Stimulated activated CD8-positive, alpha-beta memory T cell treated with anti-CD3 and anti-CD28 coated beads, Interleukin-7, amount 100 ng/mL, for 4 hours (primary cell): ENCODE measurements at places on chromosomes 6 and 20.

DNA sequence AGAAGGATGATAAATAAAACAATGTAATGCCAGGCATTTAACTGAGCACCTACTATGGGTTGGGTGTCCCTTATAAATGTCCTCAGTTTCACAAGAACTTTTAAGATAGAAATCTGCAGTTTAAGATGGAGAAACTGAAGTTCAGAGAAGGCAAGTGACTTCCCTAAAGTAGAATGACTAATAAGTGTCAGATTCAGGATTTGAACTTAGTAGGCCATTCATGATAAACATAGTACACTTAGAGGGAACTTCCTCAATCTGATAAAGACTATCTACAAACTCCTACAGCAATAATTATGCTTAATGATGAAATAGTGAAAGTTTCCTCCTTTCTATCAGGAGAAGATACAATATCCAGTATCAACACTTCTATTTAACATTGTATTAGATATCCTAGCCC is 43.9 kb downstream of the NCR2 start:
- DNase-seq, result no peak

GRCh38 chr6:73666393-73666792 is 12.6 kb upstream of the SLC17A5 start:
- no peak for DNase-seq

DNA sequence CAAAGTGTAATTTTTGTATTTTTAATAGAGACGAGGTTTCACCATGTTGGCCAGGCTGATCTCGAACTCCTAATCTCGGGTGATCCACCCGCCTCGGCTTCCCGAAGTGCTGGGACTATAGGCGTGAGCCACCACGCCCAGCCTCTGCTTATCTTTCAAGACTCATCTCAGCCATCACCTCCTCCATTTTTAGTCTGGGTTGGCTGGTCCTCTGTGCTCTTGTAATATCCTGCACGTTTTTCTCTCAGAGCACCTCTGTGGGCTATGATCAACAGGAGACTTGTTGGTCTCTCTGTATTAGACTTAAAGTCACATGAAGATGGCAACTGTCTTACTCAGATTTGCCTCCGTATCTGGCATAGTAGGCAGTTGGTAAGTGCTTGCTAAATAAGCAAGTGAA is 7.6 kb downstream of the NOTCH4 start:
- DNase-seq, result no peak

GRCh38 chr6:97029056-97029455 is 104.5 kb downstream of the KLHL32 start:
- DNase-seq, result no peak

GRCh38 chr6:53524455-53524815 is 20.5 kb downstream of the GCLC start:
- no peak for DNase-seq

DNA sequence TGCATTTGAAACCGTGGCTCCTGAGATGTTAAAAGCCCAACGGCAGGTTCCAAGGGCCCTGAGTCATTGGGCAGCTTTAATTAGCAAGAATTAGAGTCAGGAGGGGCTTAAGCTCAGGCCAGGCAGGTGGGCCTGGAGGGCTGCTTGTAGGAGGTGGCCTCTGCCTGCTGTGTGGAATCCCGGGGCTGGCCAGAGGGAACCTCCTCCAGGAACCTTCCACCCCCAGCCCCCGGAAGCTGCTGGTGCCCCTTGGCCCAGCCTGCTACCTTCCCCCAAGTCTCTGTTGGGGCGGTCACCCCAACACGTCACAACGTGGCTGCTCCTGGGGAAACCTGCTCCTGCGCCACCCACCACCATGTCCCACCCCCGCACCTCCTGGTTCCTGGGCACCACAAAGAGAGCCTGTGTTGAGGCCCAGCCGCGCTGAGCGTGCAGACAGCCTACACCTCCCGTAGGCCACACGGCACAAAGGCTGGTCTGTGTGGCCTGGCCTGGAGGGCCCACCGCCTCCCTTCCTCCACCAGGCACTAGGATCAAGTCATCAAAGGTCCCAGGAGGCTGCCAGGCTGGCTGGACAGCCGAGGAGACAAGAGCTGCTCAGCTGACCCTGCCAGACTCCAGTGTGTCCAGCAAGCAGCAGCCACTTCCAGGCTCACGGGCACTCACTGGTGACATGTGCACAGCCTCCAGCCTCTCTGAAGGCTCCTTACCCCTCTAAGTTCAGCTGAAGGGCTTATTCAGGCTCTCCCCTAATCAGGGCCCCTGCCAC is 86.3 kb downstream of the SNX5 start:
- no peak for DNase-seq

DNA sequence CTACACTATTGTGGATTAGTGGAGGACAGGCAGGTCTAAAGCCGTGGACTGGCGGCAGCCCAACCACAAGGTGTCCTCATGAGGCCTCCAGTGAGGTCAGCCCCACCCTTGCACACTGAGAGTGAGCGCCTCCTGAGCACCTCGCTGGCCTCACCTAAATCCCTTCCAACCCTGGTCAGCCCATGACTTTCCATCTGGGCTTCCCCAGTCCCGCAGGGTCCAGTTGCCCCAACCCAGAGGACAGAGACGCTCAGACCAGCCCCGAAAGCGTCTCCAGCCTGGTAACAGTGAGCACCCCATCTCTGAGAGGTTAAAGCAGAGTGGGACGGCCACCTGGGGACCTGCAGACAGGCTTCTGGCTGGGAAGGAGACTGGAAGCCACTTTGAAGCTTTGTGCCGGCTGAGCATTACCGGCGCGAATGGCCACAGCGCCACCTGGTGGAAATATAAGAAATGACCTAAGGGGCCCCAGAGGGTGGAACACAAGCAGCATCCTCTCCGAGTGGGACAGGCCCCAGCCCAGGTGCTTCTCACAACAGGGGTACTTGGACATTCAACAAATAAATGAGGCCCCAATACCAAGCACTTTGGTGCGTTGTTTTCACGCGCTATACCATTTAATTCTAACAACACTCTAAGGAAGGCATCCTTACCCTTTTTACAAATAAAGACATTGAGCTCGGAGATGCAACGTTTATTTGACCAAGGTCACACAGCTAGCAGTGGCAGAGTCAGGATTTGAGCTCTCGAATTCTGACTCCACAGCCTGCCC is 65.7 kb upstream of the TOP1 start:
- peak; percentile 53 for DNase-seq

GRCh38 chr6:3449750-3450305 is 7.0 kb downstream of the SLC22A23 start:
- DNase-seq, result no peak

GRCh38 chr6:33839399-33840047 is 35.7 kb upstream of the MLN start:
- DNase-seq, result no peak

- no peak for DNase-seq
These were observed 9.8 kb downstream of the FAM83D start for GRCh38 chr20:38935967-38936407.

DNA sequence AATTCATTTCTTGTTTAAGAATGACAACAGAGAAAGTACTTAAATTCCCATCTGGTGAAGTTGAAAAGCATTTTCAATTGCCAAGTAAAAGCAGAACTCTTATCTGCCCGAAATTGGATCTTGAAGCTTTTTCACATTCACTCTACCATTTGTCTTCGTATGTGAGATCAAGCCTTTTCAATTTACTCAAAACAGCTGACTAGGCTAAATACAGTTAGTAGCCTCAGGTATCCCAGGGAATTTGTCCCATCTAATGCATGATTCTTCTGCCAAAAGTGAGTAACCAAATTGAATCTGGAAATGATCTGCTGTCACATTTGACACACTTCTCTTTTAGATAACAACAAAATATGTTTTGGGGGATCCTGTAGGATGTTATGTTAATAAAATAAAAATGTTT is 596.8 kb upstream of the HS3ST5 start:
- DNase-seq, result no peak

- no peak for DNase-seq
These were observed 82.1 kb downstream of the ASXL1 start for GRCh38 chr20:32440069-32440757.

DNA sequence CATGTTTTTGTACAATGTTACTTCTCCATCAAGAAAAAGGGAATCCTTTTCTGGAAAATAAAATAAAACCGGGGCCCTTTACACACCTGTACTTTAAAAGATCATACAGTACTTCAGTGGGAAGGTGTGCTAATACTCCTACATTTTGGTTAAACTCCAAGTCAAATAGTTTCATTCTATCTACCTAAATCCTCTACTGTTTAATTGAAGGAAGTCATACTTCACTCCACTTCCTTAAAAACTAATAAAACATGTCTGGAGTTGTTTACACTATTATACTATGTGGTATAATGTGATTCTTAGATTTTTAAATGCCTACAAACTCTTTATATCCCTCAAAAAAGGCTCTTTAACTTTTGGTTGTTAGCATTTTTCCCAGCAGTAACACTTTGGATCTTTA is 18.6 kb upstream of the HBS1L start:
- DNase-seq, result no peak

- DNase-seq, result no peak
These were observed at the start of gene FILIP1 for GRCh38 chr6:75493400-75494064. FILIP1 (minus strand) TSS chr6:75493800; CDS start chr6:75414972, 78,828 bp downstream.

GRCh38 chr6:83169106-83169505 is 24.0 kb downstream of the PGM3 start:
- DNase-seq, result no peak

DNA sequence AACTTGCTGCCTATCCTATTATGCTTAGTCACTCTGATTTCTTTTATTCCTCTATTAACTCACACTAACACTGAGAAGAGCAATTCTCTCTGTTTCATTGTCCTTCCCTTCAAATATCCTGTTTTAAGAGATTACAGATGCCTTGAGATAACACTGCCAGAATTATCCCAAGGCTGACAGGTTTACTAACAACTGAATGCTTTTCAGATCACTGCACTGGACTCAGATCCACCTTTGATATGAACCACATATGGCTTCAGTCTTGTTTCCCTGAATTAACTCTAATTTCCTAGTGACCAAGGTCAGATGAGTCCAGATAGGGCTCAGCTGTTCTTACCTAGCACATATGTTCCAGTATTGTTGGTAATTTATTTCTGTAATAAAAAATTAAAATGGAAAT is 633.1 kb downstream of the GRIK2 start:
- no peak for DNase-seq

DNA sequence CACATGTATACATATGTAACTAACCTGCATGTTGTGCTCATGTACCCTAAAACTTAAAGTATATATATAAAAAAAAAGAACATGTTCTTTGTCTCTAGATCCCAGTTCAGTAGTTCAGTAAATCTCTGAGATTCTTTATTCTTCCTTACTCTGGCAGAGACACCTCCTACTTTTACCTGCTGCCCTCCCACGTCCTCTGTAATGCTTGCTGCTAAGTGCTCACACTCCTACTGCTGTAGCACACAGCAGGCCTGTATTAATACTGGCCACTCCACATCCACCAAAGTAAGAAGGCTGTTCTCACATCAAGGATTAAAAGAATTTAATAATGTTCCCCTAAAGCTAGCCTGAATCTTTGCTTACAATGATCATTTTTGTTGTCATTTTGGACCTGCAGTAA is 648.4 kb upstream of the EYS start:
- DNase-seq, result no peak

DNA sequence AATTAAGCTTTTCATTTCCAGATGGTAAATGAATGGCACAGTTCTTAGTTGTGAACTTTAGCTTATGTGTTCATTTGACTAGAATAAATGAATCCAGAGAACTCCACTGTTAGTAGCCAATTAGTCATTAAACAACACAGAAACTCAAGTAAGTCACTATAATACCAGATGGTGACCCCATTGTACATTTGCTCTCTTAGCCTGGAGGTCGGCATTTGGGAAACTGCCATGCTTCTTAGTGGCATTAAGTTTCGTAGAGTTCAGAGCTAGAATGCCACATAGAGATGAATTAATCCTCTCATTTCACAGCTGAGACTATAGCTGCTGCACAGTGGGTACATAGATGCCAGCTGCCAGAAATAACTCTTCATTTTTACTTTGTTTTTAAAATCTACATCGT is 10.8 kb upstream of the DTNBP1 start:
- DNase-seq, result no peak

- DNase-seq, result no peak
These were observed 57.3 kb downstream of the SULF2 start for GRCh38 chr20:47727909-47728361.

DNA sequence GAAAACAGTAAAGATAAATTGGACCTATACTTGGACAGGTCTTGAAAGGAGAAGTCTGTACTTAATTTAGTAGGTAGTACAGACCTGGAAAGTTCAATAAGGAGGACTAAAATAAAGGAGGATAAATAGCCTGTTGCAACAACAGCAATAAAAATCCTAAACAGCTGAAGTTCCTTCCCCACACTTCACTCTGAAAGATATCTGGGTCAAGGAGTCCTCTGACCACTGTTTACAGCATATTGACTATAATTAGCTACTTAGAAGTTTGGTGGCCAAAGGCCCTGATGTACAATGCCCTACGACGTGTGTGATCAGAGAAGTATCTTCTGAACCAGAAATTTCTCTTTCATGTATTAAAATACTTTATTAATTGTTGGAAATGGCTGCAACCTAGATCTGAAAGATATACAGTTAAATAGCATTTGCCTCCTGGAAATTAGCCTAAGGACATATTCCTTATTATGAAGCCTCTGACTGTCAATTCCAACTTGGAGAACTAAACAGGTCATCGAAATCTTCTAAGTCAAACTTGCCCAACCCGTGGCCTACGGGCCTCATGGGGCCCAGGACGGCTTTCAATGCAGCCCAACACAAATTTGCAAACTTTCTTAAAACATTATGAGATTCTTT is 82.8 kb downstream of the KIF13A start:
- no peak for DNase-seq

DNA sequence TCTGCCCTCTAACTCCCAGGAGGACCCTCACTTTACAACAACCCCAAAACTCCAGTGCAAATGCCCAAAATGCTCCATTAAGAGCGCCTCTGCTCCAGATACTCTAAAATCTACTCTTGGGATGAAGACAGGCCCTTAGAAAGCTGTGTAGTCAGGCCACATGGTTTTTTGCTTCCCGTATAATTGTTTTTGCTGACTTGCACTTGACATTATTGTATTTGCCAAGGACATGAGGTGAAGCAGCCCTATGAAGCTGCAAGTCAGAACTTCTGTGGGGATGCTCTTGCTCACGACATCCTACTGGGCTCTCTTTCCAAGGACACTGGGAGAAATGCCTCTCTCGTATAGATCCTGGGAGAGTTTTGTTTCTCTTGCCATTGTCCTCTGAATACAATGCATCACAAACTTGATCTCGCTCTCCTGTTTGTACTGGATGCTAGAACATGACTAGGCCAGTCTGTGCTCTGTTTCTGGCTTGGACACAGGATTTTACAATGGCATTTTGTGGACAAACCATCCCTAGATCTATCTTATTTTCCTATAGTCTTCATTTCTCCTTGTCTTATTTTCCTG is 177.2 kb upstream of the DTNBP1 start:
- no peak for DNase-seq

DNA sequence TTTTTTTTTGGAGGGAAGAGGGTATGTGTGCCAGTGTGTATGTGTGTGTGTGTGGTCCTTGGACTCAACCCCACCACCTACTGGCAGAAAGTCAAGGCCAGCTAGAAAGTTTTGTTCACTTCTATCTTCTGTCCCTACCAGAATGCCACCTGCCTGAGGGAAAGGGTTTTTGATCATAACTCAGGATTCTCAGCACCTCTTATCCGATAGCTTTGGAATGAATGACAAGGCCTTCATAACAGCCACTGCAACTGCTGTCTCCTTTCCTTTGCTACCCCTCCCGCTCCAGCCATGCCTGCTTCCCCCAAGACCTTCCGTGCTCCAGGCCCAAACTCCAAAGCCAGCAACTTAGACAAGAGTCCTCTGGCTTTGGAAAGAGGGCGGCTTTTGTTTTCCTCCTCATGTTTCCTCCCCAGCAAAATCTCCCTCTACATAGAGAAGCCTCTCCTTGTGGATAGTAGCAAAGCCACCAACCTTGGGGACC is 18.7 kb downstream of the BTN3A1 start:
- DNase-seq, result no peak
